NCI-H82 (cell line): ENCODE measurements at places on chromosomes 16 and 17.

- DNase-seq: peak; percentile 97
Measured at GRCh38 chr17:76772842-76773525, 35.1 kb downstream of the MFSD11 start.

- no peak for DNase-seq
Measured at GRCh38 chr17:14310605-14311004, 9.7 kb downstream of the HS3ST3B1 start.

DNA sequence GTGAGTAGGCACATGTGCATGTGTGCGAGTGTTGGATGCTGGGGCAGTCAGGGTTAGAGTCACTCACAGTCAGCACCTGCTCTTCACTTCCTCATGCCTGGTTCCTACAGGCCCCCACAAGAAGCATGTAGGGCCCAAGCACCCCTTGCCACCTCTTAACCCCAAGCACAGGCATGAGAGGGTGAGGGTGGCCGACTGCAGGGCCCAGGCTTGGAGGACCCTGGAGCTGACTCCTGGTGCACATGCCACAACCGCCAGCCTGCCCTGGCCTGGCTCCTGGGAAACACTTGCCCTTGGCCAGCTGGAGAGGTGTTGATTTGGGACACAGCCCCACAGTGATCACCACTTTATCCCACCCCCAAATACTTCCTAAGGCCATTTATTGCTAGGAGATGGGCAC is 16.9 kb upstream of the CDRT15L2 start:
- no peak for DNase-seq

DNA sequence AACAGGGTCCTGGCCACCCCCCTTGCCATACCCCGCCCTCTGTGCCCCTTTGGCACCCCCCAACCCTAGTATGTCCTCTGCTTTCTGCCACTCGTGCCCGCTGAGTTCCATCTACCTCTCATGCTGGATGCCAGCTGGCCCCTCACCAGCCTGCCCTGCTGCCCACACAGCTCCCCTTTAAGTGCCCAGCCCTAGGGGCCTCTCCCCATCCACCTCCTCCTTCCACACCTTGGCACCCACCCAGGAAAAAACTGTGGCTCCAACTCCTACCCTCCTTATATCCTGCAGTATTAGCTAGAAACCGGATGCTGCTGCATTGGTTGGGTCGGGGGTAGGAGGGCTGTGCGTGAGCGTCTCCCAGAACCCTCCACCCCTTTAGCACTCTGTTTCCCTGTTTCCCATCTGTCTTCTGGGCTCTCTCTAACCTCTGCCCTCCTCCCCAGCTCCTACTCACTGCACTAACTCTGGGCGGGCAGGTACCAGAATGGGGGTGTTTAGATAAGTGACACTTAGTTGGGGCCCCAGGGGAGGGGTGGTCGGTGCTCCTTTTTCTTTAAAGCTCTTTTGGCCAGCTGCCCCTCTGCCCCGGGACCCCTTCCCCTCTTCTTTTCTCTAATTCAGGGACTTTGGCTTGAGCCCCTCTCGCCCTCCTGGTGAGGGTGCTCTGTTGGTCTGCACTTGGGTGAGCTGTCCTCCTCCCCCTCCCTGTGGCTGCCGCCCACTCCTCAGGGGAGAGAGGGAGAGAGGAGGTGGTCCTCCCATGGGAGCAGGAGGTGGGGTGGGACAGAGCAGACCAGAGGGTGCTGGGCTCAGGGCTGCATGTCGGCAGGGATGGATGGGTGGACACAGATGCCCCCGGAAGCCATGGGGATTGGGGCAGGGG is 9.9 kb downstream of the NR1D1 start:
- peak; percentile 34 for DNase-seq

GRCh38 chr17:74742153-74742515 is 5.1 kb downstream of the RAB37 start:
- DNase-seq: no peak

DNA sequence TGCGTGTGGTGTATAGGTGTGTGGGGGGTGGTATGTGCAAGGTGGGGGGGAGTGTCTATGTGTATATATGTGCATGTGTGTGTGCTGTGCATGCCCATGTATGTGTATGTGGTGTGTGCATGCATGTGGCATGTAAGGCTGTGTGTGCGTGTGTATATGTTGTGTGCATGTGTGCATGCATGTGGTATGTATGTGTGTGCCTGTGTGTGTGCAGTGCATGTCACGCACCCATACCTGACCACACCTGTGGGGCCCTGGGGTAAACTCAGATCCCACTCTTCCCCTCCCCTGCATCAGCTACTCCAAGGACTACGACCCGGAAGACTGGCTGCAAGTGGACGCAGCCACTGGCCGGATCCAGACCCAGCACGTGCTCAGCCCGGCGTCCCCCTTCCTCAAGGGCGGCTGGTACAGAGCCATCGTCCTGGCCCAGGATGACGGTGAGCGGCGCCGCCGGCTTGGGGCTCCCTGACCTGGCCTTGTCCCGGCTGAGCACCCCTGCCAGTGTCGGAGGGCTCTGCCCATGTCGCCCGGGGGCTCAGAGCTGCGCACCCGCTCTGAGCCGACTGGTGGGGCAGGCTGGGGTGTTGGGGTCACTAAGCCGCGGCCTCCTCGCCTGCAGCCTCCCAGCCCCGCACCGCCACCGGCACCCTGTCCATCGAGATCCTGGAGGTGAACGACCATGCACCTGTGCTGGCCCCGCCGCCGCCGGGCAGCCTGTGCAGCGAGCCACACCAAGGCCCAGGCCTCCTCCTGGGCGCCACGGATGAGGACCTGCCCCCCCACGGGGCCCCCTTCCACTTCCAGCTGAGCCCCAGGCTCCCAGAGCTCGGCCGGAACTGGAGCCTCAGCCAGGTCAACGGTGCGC is 9.1 kb downstream of the SLC22A31 start:
- DNase-seq: no peak

DNA sequence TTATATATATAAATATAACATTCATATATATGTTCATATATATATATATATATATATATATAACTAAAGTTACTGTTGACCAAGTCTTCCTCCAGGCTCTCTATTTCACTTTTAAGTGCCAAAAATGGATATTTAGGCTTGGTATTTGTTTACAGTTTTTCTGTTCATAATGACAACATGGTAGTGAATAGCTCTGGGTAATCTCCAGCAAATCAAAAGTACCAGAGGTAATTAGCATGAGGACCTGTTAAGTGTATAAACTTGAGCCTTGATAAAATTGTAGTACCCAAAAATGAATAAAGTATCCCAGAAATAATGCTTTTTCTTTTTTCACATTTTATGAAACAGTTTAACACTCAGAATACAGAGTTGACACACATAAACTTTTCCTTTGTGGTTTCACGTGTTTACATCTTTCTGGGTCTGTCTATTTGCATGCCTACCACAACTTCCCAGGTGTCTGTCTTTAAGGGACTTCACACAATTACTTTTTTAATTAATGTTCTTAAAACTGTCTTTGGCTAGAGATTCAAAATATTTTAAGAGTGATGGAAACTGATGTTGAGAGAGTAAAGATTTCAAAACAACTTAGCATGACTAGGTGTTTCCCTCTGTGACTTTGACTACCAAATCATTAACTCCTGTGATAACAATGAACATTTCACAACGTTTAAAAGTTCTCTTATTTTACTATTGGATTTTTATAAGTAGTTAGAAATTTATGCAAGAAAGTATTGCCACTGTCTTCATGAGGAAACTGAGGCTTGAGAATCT is 47.9 kb downstream of the RABEP1 start:
- no peak for DNase-seq

DNA sequence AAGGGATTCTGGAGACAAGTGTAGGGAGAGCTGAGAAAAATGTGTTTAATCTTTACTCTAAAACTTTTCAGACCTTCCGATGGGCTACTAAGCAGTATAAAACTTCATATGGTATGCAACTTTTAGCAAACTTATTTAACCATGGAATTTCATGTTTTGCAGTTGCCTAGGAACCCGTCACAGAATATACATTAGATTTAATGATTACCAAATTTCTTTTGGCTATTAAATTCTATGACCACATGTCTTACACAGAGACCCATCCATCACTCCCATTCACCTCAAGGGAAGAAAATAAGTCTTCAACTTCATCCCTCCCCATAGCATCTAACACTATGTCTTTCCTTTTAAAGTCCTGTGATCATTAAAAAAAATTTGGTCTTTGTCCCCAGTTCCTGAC is 54.9 kb downstream of the HS3ST3A1 start:
- no peak for DNase-seq

DNA sequence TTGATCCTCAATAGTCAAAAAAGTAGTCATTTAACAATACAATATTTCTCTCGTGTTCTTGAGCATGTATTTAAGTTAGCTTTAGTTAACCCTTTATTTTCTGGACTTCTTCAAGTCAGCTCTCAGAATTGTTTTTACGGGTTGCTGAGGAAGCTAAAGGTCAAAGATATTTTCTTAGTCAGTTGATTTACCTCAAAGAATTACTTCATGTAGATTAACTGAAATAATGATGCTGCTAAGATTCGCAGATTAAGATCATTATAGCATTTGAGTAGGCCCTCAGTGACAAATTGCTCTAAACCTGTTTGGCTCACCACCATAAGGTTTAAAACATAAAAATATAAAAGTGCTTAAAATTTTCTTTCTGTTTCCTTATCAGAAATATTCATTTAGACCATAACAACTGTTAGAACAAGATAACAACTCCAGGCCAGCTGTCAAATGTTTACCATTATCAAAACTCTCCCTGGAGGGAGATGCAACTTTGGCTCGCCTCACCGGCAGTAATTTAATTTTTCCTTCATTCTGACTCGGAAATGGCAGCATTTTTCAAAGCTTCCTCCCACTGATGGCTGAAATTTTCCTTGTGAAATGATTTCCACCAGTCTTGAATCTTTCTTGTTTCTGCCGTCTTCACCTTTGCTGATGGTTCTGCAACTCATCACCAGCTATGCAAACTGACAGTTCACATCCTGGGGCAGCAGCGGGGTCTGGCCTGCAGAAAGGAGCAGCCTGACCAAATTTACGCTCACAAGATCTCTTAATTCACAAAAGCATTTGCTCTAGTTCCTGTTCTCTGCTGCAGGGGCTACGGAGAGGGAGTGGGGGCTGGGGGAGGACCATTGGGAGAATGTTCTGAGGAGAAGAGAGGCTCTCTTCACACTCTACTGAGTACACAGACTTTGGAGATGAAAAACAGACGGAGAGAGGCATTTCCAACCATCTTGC is 254.8 kb upstream of the TBX2 start:
- DNase-seq: no peak

DNA sequence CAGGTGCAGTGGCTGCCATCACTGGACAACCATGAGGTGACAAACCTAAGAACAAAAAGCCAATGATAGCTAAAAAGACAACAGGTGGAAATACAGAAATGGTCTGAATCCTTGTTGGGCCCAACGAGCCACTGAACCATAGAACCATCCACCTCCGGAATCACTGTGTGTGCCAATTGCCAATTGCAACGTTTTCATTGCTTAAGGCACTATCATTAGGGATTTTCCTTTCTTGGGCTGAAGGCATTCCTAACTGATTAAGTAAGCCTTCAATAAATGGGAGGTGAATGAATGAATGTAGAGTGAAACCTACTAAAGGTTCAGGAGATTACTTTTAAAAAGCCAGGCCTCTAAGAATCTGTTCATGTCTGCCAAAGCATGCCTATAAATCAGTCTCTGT is 3.6 kb downstream of the USP31 start:
- DNase-seq: no peak

DNA sequence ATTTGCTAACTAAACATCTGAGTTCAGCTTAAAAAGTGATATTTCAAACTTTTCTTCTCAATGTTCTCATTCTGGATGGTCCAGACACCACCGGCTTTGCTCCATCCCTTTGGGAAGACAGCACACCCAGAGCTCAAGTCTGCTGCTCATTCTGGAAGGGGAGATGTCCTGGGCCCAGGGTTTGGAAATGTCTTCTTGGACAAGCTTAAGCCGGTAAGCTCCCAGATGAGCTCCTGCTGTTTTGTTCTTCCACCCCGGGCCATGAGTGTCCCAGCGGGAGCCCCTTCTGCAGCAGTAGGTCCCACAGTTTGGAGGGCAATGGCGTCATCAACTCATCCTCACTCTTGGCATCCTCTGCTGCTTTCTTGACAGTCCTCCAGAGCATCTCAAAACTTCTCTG is 105.2 kb downstream of the TMEM100 start:
- no peak for DNase-seq

DNA sequence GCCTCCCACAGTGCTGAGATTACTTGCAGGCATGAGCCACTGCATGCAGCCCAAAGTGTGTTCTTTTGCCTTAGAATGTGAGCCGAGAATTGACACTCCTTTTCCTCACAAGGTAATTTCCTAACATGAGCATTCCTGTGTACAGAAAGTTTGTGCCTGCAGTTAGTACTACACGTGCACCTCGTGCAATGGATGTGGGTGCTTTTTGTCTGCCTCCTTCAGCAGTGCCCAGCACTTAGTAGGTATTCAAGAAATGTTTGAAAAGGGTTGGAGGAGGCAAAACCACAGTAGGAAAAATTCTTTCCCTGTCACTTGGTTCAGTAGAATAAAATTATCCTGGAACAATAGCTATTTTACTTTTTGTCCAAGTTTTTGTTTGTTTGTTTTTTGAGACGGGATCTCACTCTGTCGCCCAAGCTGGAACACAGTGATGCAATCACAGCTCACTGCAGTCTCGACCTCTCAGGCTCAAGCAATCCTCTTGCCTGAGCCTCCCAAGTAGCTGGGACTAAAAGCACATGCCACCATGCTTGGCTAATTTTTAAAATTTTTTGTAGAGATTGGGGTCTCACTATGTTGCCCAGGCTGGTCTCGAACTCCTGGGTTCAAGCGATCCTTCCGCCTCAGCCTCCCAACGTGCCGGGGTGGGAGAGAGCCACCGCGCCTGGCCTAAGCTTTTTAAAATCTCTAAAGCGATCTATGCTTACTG is 2.4 kb downstream of the NDE1 start:
- DNase-seq: no peak

- DNase-seq: no peak
Measured at GRCh38 chr17:50155115-50155819, 4.8 kb upstream of the PPP1R9B start.

GRCh38 chr17:56793957-56794356 is 39.8 kb downstream of the C17orf67 start:
- DNase-seq: peak; percentile 34

GRCh38 chr16:30088237-30088831 is 3.4 kb downstream of the TBX6 start:
- DNase-seq: no peak

DNA sequence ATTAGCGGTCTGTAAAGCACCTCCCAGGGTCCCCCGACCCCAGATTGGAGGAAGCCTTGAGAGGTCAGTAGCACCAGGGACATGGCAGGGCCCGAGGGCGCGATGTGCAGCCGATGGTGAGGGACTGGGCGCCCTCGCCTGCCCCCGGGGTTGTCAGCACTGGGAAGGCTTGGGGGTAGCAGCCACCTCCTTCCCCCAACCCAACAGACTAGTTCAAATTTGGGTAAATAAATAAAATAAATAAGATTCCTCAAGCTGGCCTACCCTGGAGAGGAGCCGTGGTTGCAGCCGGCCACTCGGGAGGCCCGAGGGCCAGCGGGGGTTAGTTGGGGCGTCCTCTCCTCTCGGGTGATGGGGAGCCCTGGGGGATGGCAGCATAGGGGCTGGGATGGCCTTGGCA is 1.5 kb downstream of the C16orf92 start:
- DNase-seq: no peak
